ENCODE measurements at places on chromosomes 1 and 21.

- DNase-seq: peak; percentile 63
- H3K27ac ChIP-seq: peak within 1 kb of the TSS; percentile 95
Observed at GRCh38 chr1:31412732-31413404, at the start of gene SERINC2. Gene SERINC2 (plus strand): TSS chr1:31413213. CDS start chr1:31413266, 53 bp downstream.

- H3K27ac ChIP-seq: peak overlapping the region; percentile 77
- peaks cover 32% of the 10 kb centered on the region for H3K4me1 ChIP-seq
- DNase-seq: peak; percentile 76
Observed at GRCh38 chr1:34681480-34682451, 73.1 kb upstream of the GJB5 start.

DNA sequence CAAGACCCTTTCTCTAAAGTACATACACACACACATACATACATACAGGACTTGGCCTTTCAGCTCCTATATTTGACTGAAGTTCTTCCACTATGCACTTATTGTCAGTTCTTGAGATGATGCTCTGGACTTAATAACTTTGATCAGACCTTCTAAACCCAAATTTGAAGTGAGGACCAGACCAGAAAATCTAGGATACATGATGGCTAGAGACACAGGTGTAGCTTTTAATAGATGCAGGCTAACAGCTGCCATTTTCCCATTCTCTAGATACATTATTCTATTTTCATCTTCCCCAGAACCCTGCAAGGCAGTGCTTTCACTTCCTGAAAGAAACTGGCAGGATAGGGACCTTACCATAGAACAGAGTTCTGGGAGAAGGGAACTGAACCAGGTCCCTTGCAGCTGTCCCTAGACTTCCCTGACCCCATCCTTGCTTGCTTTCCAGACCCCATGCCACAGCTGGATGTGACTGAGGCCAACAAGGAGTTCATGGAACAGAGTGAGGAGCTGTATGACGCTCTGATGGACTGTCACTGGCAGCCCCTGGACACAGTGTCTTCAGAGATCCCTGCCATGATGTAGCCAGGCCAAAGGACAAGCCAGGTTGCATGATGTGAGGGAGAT lies 14.9 kb upstream of the RAB42 start:
- no peak overlapping the region for H3K4me3 ChIP-seq
- no peaks in the 10 kb centered on the region for H3K27me3 ChIP-seq
- peaks cover 14% of the 10 kb centered on the region for H3K4me1 ChIP-seq
- no peak overlapping the region for H3K27ac ChIP-seq
- DNase-seq: no peak
- H3K36me3 ChIP-seq: peaks cover 34% of the 10 kb centered on the region

DNA sequence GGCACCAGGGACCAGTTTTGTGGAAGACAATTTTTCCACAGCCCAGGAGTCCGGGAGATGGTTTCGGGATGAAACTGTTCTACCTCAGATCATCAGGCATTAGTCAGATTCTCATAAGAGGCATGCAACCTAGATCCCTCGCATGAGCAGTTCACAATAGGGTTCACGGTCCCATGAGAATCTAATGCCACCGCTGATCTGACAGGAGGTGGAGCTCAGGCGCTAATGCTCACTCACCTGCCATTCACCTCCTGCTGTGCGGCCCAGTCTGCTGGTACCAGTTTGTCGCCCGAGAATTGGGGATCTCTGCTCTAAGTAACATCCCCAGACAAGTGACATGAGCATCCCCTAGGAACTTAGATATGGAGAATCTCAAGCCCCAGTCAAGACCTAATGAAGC lies 180.7 kb downstream of the COQ8A start:
- no peaks in the 10 kb centered on the region for H3K36me3 ChIP-seq
- no peak overlapping the region for H3K27ac ChIP-seq
- no peak for DNase-seq
- no peaks in the 10 kb centered on the region for H3K27me3 ChIP-seq
- no peaks in the 10 kb centered on the region for H3K4me1 ChIP-seq

GRCh38 chr1:29698033-29698432 lies 461.7 kb downstream of the PTPRU start:
- no peak overlapping the region for H3K4me3 ChIP-seq
- DNase-seq: no peak
- H3K27me3 ChIP-seq: no peaks in the 10 kb centered on the region

DNA sequence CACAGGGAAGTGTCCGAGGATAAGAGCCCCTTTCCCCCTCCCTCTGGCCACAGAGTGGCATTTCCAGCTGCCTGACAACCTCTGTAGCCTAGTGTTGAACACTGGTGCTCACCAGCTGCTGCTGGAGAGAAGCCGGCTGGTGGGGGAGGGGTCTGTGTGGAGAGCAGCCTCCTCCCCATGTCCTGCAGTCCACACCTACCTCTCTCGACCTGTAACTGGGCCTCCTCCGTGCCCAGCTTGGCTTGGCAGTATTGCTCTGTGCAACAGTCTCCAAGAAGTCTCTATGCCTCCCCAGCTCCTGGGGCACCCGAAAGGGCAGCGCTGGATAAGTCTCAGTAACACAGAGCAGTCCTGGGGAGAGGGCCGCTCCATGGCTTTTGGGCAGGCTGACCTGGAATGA lies 17.0 kb downstream of the PAPPA2 start:
- H3K36me3 ChIP-seq: no peaks in the 10 kb centered on the region
- no peak overlapping the region for H3K27ac ChIP-seq
- no peak overlapping the region for H3K4me3 ChIP-seq
- DNase-seq: no peak
- H3K4me1 ChIP-seq: no peaks in the 10 kb centered on the region
- H3K27me3 ChIP-seq: no peaks in the 10 kb centered on the region

DNA sequence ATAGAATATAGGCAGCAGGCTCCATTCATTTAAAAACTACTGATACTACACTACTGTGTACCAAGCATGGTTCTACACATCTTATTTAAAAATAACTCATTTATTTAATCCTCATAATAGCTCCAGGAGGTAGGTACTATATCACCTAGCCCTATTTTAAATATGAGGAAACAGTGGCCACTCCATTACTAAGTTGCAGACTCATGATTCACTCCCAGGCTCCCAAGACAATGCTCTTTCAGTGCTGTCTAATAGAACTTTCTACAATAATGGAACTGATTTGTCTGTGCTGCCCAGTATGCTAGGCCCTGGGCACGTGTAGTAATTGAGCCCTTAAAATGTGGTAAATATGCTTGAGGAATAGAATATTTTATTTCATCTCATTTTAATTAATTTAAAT lies 357.1 kb downstream of the LTN1 start:
- no peaks in the 10 kb centered on the region for H3K36me3 ChIP-seq
- H3K4me1 ChIP-seq: peaks cover 6% of the 10 kb centered on the region
- no peak overlapping the region for H3K27ac ChIP-seq
- no peak overlapping the region for H3K4me3 ChIP-seq
- H3K27me3 ChIP-seq: no peaks in the 10 kb centered on the region

- H3K27me3 ChIP-seq: no peaks in the 10 kb centered on the region
- H3K27ac ChIP-seq: no peak overlapping the region
- no peak for DNase-seq
- H3K4me3 ChIP-seq: no peak overlapping the region
- H3K4me1 ChIP-seq: peaks cover 9% of the 10 kb centered on the region
Observed at GRCh38 chr1:172914501-172915144, 136.1 kb downstream of the TNFSF18 start.

DNA sequence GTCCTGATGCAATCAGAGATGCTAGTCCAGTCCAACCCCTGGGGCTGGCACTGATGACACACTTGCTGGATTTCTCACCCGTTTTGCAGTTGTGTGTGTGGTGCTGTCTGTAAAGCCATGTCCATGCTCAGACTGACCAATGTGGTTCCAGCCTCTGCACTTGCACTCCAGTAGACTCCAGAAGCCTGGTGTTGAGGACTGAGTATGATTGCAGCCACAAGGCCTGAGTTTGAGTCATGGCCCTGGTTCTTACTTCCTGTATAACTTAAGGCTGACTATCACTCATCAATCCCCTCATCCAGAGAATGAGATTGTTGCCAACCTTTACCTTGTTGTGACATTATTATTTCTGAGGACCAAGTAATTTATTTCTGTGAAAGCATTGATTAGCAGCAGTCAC lies 34.8 kb upstream of the IKBKE start:
- no peaks in the 10 kb centered on the region for H3K36me3 ChIP-seq
- no peaks in the 10 kb centered on the region for H3K4me1 ChIP-seq
- H3K27me3 ChIP-seq: no peaks in the 10 kb centered on the region
- no peak for DNase-seq

GRCh38 chr1:154222918-154223317 lies 2.2 kb downstream of the UBAP2L start:
- no peaks in the 10 kb centered on the region for H3K27me3 ChIP-seq
- peak overlapping the region; percentile 67 for H3K4me3 ChIP-seq
- no peak overlapping the region for H3K27ac ChIP-seq
- peaks cover 44% of the 10 kb centered on the region for H3K4me1 ChIP-seq
- peaks cover 18% of the 10 kb centered on the region for H3K36me3 ChIP-seq

DNA sequence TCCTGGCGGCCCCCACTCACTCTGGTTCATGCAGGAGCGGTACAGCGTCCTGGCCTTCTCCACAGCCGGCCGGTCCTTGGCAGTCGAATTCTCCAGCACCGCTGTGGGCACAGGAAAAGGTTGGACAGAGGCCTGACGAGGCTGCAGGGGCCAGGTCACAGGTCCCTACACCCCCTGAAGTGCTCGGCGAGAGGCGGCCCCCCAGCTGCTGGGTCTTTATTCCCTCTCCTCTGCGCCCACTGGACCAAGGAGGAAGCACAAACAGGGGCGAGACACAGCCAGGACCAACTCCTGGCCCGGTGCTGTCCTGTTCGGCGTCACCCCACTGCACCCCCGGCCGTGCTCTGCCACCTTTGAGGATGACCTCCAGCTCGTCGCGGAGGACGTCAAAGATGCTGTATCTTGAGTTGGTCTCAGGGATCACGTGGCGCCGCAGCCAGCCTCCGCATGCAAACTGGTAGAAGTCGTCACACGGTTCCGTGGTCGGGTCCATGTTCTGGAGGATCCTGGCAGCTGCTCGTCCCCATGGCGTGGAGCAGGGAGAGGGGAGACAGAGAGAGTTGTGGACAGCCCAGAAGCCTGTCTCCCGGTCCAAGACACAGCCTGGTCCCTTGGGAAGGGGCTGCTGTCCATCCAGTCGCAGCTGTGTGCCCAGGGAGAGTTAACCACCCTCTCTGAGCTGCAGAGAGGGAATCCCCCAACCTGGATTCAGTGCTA lies 22.9 kb downstream of the PRXL2B start:
- no peaks in the 10 kb centered on the region for H3K36me3 ChIP-seq
- H3K4me1 ChIP-seq: no peaks in the 10 kb centered on the region
- H3K27me3 ChIP-seq: peaks cover 5% of the 10 kb centered on the region
- no peak overlapping the region for H3K4me3 ChIP-seq

- DNase-seq: no peak
- H3K27ac ChIP-seq: no peak overlapping the region
- no peaks in the 10 kb centered on the region for H3K36me3 ChIP-seq
- H3K4me3 ChIP-seq: no peak overlapping the region
Observed at GRCh38 chr1:177425199-177425598, 254.4 kb downstream of the BRINP2 start.

DNA sequence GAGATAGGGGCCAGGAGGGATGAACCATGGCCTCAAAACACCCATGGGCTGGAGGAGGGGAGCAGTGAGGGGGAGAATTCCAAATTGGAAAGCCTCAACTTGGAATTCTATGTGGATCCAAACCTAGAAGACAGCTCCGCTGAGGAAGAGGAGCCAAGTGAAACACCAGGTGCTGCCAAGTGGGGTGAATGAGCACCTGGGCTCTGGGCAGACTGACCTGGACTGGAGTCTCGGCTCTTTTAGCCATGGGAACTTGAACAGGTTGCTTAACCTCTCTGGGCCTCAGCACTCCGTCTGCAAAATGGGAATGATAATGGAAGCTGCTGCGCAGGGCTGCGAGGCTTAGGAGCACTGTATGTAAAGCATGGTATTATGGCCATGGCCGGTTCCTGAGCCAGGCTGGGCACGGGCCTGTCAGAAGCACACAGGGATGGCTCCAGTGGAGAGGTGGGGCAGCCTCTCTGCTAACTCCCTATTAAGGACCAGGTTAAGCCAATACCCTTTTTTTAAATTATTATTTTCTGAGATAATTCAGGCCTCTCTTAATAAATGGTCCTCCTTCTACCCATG lies 81.5 kb downstream of the SYT2 start:
- H3K4me3 ChIP-seq: no peak overlapping the region
- peaks cover 5% of the 10 kb centered on the region for H3K4me1 ChIP-seq
- no peaks in the 10 kb centered on the region for H3K36me3 ChIP-seq
- DNase-seq: no peak

DNA sequence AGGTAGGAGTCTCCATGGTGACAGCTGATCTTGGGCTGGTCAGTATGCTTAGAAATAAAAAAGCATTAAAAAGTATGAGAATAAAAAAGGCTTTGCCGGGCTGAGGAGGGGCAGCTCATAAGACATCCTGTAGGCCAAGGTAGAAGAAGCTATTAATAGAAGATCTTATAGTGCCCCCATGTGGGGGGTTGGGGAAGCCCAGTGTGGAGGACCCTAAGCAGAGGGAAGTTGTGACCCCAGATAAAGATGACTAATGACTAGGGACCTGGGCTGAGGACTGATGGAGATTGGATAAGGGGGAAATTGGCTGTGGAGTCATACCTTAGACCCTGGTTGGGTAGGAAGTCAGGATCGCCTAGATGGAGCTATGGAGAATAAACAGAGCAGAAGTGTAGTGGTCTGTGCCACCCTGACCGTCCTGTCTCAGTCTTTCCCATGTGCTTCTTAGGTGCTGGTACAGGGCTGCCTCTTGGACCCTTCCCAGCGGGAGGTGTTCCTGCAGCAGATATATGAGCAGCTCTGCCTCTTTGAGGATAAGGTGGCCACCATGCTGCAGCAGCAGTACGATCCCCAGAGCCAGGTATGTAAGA lies 25.0 kb downstream of the SZT2 start:
- H3K4me3 ChIP-seq: no peak overlapping the region
- no peak overlapping the region for H3K27ac ChIP-seq
- no peaks in the 10 kb centered on the region for H3K36me3 ChIP-seq
- no peaks in the 10 kb centered on the region for H3K4me1 ChIP-seq
- DNase-seq: peak; percentile 66

DNA sequence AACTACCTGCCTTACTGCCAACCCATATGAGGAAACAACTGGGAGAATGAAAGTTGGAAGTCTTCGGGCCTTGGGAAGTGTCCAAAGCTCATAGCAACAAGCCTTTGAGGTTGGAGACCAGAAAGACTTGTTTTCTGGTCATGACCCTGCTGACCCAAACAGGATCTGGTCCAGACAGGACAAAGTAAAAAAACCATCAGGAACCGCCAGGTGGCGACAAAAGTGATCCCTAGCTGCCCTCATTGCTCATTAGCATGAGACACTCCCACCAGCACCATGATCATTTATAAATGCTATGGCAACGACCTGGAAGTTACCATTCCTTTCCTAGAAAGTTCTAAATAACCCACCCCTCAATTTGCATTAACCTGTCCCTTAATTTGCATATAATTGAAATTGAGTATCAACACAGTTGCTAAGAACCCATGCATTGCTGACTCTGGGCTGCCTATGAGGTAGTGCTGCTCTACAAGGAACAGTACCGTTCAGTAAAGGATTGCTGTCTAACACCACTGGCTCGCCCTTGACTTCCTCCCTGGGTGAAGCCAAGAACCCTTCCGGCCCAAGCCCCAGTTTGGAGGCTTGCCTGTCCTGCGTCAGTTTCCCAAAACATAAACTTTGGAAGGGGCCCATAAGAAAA lies 89.0 kb downstream of the URB2 start:
- no peak overlapping the region for H3K27ac ChIP-seq
- H3K4me3 ChIP-seq: no peak overlapping the region
- H3K27me3 ChIP-seq: no peaks in the 10 kb centered on the region
- H3K4me1 ChIP-seq: no peaks in the 10 kb centered on the region
- DNase-seq: peak; percentile 48
